ENCODE measurements at places on chromosomes 2 and 18.

- no peak for DNase-seq
Measured at GRCh38 chr2:25954199-25954752, 28.0 kb downstream of the KIF3C start.

- DNase-seq: no peak
Measured at GRCh38 chr2:213185147-213185822, 33.9 kb upstream of the IKZF2 start.

DNA sequence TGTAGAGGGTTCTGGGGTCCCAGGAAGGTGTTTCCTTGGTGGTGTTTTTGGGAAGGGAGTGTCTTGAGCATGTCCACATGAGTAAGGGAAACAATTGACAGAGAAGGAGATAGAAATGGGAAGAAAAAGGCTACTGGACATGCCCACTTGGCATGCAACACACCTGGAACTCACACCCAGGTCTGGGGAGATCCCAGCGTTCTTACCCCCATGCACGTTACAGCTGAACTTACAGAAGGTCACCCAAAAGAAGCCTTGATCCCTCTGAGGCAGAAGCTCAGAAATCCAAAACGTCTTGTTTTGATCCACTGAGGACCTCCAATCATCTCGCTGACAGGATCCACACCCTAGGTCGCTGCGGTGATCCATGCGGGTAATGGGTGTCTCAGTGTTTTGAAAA lies 142.0 kb downstream of the ZNF516 start:
- DNase-seq: no peak

DNA sequence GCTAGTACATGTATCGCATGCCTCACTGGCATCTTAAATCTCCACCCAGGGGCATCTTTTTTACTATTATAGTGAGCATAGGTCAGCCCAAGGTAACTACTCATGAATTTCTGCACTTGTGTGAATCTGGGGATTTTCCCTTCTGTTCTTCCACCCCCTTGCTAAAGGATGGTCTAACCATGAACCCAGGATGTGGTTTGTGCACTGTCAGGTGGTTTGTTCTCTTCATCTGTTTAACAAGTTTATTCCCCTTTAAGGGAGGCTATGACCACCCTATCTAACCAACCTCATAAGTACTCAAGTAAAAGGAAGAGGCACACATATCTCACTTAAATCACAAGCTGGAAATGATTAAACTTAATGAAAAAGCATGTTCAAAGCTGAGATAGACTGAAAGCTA lies 243.0 kb downstream of the RPRM start:
- DNase-seq: no peak

GRCh38 chr2:233436691-233437438 lies 82.6 kb downstream of the DGKD start:
- DNase-seq: no peak

DNA sequence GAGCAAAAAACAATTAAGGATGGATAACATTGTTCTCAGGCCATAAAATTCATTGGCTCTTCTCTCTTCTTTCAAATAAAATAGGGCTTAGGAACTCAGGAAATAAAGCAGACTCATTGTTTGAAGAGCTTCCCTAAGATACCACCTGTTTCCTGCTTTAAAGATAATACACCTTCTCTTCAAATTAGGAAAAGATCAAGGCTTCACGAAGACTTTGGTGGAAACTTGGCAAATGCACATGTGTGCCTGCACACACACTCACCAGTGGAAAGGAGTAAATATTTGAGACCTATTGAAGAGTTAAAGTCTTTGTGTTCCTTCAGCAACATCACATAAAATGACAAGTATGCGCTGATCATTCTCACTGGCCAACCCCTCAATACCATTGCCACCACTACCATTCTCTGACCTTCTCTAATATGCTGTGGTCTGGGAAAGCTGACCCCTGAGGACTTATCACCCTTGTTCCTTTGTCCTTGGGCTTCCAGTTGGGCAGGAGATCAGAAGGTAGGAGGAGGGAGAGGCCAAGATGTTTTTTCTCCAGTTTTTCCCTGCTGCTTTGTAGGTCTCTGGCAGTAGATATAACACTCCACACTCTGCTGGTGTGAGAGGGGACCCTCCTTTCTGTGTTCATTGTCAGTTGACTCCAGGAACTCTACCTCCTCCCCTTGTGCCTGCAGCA lies 53.5 kb upstream of the SPOPL start:
- no peak for DNase-seq

DNA sequence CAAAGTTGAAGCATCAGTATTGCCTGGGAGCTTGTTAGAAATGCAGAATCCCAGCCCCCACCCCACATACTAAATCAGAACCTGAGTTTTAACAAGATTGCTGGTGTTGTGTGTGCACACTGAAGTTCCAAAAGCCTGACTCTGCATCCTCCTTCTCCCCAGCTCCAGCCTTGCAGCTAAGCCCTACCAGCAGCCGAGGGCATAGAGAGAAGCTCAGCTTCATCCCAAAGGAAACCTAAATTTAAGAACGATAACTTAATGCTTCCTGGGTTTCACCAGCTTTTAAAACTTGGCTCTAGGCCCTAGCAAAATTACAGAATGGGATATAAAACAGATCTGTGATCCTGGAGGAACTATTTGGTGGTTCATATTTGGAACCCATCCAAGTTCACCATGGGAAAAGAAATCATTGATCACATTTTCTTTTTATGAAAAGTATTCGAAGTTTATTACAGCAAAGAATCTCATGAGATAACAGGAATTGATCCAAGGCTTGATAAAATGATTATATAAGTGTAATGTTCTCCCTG lies 11.1 kb downstream of the SMYD1 start:
- DNase-seq: no peak

DNA sequence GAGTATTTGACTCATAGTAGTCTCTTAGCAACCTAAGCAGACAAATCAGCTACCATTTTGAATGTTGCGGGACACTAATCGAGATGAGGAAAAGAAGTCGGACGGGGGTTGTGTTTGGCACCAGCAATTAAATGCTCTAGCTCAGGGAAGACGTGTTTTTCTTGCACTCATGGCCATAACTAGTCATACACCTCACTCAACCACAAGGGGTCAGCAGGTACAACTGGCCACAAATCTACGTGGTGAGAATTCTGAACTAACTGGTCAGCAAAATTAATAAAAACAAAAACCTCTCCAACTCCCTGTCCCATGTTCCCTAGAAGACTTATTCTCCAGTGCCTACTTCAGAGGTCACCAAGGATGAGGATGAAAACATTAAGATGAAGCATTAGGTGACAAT lies 1467.8 kb downstream of the DPP10 start:
- no peak for DNase-seq

- no peak for DNase-seq
Measured at GRCh38 chr2:151833984-151834383, 5.8 kb upstream of the ARL5A start.

DNA sequence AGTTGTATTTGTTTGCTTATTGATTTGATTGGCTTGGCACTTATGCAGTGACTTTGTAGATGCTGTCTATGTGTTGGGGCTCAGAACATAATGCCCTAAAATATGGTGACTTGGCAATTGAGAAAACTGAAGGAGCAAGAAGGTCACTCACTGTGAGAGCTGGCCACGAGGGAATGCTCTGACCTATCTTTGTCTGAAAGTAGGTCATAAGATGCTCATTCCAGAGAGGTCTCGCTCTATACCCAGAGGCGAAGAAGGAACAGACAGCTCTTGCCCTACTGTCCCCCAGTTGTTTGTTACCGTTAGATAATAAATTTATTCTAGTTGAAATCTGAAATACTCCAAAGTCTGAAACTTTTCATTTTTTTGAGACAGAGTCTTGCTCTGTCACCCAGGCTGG lies 158.5 kb downstream of the TGIF1 start:
- DNase-seq: no peak

- no peak for DNase-seq
Measured at GRCh38 chr2:85831735-85832134, 57.1 kb downstream of the ST3GAL5 start.

- DNase-seq: no peak
Measured at GRCh38 chr2:134389381-134389780, 135.5 kb downstream of the MGAT5 start.

DNA sequence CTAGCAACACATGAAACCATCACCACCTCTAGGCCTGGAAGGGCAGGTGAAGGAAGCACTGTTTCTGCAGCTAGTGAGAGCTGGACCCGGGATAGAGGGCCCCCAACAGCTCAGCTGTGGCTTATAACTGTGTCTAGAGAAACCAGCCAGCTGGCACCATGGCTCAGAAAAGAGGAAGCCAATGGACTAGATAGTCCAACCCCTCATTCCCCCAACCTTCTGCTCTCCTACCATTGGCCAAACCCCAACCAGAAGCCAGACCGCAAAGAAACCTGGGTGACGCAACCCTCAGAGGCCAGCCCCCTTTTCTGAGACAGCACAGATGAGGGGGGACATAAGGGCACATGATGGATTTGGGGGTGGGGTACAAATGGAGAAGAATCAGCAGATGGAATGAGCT lies 24.3 kb downstream of the SMYD1 start:
- no peak for DNase-seq

GRCh38 chr2:180062178-180062577 lies 55.1 kb upstream of the CWC22 start:
- DNase-seq: no peak

DNA sequence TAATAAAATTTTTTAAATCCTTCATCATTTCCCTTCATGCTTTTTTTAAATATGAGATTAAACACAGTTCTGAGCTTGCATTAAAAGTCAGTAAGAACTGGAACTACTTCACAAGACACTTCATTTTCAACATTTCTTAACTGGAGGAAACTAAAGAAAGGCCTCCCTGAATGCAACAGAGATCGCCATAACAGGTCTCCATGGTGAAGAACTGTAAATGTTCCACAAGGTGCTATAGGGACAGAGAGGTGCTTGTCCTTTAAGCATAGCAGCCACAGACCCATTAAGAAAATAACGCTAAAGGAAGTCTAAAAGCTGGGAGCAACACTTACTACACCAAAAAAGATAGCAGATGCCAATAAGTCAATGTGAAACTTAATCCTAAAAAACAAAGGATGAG lies 8.5 kb downstream of the STAM2 start:
- DNase-seq: peak; percentile 3

GRCh38 chr2:217951091-217951490 lies 51.7 kb downstream of the TNS1 start:
- DNase-seq: no peak

GRCh38 chr2:1051075-1051474 lies 100.4 kb downstream of the SNTG2 start:
- DNase-seq: no peak

- no peak for DNase-seq
Measured at GRCh38 chr2:11480859-11481258, 14.9 kb upstream of the E2F6 start.

DNA sequence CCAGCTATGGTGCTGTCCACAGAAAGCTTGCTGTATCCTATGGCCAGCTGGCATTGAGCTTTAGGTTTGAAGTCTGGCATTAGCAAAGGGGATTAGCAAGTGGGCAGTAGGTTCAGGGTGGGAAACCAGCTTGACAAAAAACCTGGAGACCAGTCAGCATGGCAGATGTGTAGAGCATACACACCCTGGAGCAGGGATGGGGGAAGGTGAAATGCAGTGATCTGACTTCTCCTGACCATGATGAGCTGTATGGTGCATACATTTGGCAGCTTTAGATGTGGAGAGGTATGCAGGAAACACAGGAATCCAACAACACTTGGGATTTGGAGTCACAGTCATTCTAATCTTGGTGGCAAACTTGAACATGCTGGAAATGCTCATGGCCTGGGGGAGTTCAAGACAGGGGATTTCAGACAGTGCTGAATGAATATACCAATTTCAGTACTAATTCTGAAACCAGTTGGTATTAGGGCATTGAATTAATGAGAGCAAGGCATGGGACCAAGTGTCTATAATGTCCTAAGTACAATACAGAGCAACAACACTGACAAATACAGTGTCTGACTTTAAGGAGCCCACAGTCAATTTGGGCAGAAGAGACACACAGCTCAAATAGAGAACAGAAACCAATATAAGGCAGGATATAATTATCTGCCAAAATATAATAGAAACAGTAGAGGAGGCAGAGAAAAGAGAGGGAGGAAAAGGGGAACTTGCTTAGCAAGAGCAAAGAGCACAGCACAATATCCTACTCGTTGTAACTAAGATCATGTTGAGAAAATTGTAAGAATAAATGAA lies 11.8 kb downstream of the ARHGAP15 start:
- DNase-seq: no peak

- peak; percentile 42 for DNase-seq
Measured at GRCh38 chr2:76953733-76954347, 568.3 kb downstream of the LRRTM4 start.

- DNase-seq: no peak
Measured at GRCh38 chr2:39621596-39621995, 44.1 kb upstream of the TMEM178A start.

DNA sequence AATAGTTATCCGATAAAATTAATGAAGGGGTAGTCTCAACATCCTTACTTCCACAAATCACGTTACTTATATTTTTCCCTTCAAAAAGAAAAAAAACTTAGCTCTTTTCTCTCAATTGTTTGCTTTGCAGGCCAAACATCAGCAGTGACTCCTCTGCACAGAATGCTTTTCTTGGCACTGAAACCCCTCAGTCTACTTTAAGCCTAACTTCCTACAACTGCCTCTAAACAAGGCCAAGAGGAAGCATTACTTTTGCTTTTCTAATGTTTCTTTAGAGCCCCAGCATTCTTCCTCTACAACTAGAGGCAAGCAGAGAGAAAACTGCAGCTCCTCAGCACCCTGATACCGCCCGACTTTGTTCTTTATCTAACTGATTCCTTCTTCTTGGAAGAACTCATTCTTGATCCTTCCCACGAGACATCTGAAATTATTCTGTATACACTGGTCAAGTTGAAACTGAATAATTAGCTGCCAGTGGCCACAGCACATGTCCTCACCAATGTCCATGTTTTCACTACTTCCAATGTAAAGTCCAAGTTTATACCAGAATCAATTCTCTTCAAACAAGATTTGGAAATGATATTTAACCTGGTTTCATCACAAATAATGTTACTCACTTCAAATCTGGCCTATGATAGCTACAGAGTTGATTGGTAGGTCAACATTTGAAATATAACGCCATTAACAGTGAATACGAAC lies 55.3 kb downstream of the DTNB start:
- no peak for DNase-seq

DNA sequence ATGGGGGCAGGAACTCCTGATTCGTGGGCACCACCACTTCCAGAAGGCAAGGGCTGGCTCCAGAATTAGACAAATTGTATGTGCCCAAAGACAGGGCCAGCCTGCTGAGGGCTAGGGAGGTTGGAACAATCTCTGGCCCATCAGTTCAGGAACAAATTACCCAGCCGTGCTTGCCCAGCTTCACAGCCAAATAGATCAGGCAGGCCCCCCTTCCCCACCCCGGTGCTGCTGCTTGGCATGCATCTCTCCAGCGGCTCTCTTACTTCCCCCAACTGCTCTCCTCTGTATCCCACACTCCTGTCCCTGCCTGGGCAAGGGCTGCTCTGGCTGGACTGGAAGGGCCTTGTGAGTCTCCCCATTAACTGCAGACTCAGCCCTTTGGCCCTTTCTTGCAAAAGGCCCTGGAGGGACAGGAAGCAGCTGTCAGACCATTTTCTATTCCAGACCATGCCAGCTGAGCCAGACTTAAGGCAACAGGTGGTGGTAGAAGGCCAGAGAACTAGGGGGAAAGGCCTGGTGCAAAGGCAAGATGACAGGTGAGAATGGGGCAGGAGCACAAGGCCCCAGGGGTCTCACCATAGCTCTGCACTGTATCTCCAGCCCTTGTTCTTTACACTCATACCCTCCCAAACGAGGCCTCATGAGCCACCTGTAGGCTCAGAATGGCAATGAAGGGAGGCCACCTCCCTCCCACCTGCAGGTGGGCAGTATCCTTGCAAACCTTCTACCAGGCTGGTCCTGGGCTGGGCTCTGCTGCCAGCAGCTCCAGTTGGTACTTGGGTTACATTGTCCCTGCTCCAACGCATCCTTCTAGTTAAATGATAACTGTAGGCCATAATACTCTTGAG lies 30.7 kb upstream of the ACAA2 start:
- DNase-seq: no peak

All from small intestine (tissue), 16 donors.